ENCODE measurements at places on chromosomes 1 and 21.

DNA sequence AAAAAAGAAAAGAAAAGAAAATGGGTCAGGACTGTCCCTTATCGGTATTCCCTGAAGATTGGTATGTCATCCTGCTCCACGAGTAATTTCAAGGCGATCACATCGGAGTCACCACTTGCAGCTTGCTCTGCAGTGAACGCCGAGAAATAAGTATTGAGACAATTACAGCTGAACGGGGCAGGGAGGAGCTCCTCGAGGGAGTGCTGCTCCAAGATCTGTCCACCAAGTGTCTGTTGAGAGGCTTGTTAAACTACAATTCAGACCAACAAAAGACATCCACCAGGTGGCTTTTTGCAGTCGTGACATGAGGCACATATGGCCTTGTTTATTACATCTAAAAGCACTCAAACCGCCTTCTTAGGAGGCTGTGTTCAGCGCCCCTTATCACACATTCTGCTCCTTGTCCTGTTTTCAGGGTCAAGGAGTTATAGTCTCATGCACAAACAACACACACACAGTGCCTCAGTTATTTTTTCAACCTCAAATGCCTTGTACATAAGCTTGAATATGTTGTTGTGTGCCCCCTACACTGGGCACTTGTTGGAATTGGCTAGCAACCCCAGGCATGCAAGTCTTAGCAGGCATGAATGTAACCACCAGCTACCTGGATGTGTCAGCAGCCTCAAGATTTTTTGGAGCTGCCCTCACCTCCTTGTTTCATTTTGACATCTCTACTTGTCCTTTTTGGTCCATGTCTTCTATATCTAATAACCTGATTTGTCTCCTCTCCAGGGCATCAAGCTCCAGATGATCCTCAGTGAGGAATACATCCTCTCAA, 13.0 kb upstream of the CD48 start:
- no peak for DNase-seq

- DNase-seq: no peak
Observed at GRCh38 chr1:213829780-213830179, 158.0 kb upstream of the PROX1 start.

GRCh38 chr1:113086541-113086940, 13.5 kb downstream of the LRIG2 start:
- DNase-seq: no peak

DNA sequence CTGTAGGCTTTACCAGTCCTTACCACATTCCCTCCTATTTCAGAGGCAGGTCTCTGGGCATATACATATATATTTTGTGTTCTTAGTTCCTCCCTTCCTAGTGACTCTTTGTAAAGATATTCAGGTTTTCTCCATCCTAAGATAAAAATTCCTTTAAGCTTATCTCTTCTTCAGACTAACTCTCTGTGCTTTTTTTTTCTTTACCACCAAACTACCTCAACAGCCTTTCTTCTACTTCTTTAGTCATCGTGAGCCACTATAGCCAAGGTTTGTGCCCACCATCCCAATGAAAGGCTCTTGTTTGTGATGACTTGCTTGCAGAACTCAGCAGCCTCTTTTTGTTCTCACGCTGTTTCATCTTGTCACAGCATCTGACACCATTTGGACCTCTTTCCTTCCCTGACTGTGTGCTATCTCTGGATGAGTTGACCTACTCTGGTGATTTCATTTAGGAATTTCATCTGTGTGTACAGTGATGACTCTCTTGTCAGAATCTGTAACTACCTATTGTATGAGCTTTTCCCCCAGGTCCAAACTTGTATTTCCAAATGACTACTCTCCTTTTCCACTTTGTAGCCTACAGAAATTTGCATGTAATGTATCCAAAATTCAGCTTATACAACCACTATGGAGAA, 59.0 kb upstream of the MACF1 start:
- no peak for DNase-seq

DNA sequence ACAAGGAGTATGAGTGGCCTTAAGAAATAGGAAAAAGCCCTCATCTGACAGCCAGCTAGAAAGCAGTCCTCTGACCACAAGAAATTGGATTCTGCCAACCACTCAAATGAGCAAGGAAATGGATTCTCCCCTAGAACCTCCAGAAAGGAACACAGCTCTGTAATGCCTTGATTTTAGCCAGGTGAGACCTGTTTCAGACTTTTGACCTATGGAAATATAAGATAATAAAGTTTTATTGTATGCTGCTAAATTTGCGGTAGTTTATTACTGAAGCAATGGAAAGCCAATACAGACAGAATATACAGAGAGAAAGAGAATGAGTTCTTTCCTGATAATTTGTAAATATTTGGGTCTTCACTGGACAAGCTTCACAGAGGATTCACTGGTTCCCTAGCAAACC, 28.8 kb upstream of the SELE start:
- DNase-seq: no peak

DNA sequence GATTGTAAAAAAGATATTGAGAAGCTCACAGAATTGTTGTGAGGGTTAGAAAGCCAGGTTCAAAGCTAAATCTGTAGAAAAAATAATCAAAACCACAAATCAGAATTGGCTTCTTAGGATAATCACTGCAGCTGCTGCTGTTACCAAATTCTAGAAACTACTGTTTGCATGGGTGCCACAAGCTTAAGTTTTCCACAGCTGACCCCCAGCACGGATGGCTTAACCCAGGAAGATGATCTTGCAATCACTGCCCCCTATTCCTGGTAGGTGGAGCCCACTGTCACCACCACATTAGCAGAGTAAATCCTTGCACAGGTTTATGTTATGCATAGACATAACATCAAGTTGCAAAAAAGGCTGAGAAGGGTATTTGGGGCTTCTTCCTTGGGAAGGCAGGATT, 877.8 kb upstream of the ADGRL2 start:
- no peak for DNase-seq
